Left lung (tissue), 14 donors: ENCODE measurements at places on chromosomes 2 and 18. TPM values are rescaled to one million over a fixed set of nuclear protein-coding genes. Genes with fewer than 3 reads are reported as not detected.

- no peak for DNase-seq
These were observed 217.9 kb upstream of the PID1 start for GRCh38 chr2:229489016-229489415.

- no peak for DNase-seq
These were observed 87.5 kb upstream of the SLC35G4 start for GRCh38 chr18:11521853-11522252.

DNA sequence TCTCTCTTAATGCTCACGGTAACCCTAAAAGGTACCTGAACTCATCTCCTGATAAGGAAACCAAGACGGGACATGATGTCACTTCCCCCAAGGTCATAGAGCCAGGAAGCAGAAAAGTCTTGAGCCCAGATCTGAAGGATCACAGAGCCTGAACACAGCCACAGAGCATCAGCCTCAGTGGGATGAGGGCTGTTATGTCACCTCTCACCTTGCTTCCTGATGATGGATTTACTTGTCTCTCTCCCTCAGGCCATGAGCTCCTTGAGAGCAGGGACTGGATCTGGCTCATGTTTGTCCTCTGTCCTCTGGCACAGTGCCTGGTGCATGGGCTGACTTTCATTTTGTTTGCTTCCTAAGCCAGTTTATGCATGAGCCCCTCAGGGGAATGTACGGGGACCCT is 54.2 kb downstream of the SERTAD2 start:
- DNase-seq: no peak

Gene NEURL3
- polyA plus RNA-seq: 0.55 TPM

Gene DSC3
- polyA plus RNA-seq: 0.59 TPM

Gene CAPG
- 54.9 TPM for polyA plus RNA-seq
